Lower lobe of right lung (tissue), 2 donors: ENCODE measurements at places on chromosomes 7 and 10. TPM values are rescaled to one million over a fixed set of nuclear protein-coding genes. Genes with fewer than 3 reads are reported as not detected.

GRCh38 chr7:25314094-25314730 is 85.9 kb upstream of the NPVF start:
- no peaks in the 10 kb centered on the region for H3K36me3 ChIP-seq
- no peak for DNase-seq
- no peak overlapping the region for H3K4me3 ChIP-seq
- H3K27ac ChIP-seq = no peak overlapping the region
- H3K27me3 ChIP-seq = no peaks in the 10 kb centered on the region

Gene FGFBP3
- total RNA-seq = 0.77 TPM

Gene TMEM196
- not detected for total RNA-seq

DNA sequence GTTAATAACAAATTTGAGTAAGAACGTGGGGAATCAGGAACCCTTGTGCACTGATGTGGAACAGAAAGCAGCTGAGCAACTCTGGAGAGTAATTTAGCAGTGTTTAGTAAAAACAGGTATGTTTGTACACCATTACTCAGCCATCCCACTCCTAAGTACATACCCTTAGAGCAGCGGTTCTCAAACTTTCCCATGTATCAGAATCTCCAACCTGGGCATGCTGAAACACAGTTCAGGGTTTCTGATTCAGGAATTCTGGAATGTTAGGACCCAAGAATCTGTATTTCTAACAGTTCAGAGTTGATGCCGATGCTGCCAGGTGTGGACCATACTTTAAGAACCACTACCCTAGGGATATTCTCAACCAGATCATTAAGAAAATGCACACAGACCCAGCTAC is 5.1 kb downstream of the SGMS1 start:
- no peak overlapping the region for H3K27ac ChIP-seq
- no peaks in the 10 kb centered on the region for H3K36me3 ChIP-seq
- DNase-seq = no peak
- H3K4me1 ChIP-seq = peaks cover 11% of the 10 kb centered on the region

Gene ADAP1
- total RNA-seq = 33.9 TPM

Gene MEOX2
- total RNA-seq = 17.1 TPM

Gene C10orf105
- total RNA-seq = 0.32 TPM

Gene CALML5
- total RNA-seq = not detected

- no peaks in the 10 kb centered on the region for H3K36me3 ChIP-seq
- no peaks in the 10 kb centered on the region for H3K27me3 ChIP-seq
- peaks cover 4% of the 10 kb centered on the region for H3K4me1 ChIP-seq
- DNase-seq = no peak
- H3K27ac ChIP-seq = no peak overlapping the region
These were observed 102.8 kb downstream of the ARHGAP22 start for GRCh38 chr10:48501787-48502771.

DNA sequence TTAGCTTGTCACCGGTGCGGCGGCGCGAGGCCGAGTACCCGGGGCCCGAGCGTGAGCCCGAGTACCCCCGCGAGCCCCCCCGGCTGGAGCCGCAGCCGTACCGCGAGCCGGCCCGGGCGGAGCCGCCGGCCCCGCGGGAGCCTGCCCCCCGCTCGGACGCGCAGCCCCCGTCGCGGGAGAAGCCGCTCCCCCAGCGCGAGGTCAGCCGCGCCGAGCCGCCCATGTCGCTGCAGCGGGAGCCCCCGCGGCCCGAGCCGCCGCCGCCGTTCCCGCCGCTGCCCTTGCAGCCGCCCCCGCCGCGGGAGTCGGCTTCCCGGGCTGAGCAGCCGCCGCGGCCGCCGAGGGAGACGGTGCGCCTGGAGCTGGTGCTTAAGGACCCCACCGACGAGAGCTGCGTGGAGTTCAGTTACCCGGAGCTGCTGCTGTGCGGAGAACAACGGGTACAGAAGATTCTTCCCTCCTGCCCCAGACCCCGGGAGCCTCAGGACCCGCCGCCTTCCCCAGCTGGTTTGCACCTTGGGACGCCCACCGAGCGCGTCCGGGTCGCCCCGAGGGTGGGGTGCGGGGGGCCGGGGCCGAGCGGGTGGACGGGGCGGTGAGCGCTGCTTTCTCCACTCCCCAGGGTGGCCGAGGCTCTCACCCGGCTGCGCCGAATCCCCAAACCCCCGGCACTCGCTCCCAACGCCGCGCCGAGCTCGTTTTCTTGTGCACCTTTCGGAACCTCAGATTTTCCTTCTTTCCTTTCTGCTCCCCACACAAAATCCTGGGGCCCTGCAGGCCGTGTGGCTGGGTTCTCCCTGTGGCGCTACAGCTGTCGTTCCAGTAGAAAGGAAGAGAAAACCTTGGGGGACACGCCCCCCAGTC is 708 bp downstream of the UBN2 start:
- DNase-seq = peak; percentile 51
- no peaks in the 10 kb centered on the region for H3K27me3 ChIP-seq
- peak overlapping the region; percentile 94 for H3K4me3 ChIP-seq
- H3K4me1 ChIP-seq = peaks cover 21% of the 10 kb centered on the region

GRCh38 chr7:110921595-110922151 is 169.3 kb upstream of the LRRN3 start:
- no peak overlapping the region for H3K4me3 ChIP-seq
- H3K36me3 ChIP-seq = no peaks in the 10 kb centered on the region
- no peak for DNase-seq
- no peaks in the 10 kb centered on the region for H3K27me3 ChIP-seq
- no peaks in the 10 kb centered on the region for H3K4me1 ChIP-seq
- no peak overlapping the region for H3K27ac ChIP-seq

GRCh38 chr10:79438021-79438698 is 7.3 kb downstream of the ZCCHC24 start:
- H3K27me3 ChIP-seq = no peaks in the 10 kb centered on the region
- peaks cover 13% of the 10 kb centered on the region for H3K36me3 ChIP-seq
- peaks cover 63% of the 10 kb centered on the region for H3K4me1 ChIP-seq

Gene GTPBP4
- total RNA-seq = 28.9 TPM

Gene SPDYE5
- not detected for total RNA-seq

DNA sequence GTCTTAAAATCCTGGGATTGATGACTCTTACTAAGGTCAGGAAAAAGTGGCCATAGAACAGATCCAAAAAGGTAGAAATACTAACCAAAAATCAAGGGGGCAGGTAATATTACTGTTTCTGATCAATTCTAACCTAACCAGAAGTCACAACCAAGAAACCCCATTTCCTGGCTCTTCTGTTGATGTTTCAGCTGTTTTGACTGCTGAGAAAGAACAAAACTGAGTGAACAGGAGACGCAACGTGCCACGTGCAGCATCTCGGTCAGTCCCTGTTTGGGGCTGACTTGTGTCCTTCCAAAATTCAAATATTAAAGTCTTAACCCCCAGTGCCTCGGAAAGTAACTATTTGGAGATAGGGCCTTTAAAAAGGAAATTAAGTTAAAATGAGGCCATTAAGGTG is 56.8 kb downstream of the JAZF1 start:
- no peak overlapping the region for H3K27ac ChIP-seq
- no peak for DNase-seq
- no peaks in the 10 kb centered on the region for H3K36me3 ChIP-seq
- peaks cover under 1% of the 10 kb centered on the region for H3K4me1 ChIP-seq
- no peaks in the 10 kb centered on the region for H3K27me3 ChIP-seq

- peak overlapping the region; percentile 90 for H3K27ac ChIP-seq
- peak overlapping the region; percentile 15 for H3K4me3 ChIP-seq
- H3K27me3 ChIP-seq = no peaks in the 10 kb centered on the region
- H3K4me1 ChIP-seq = peaks cover 62% of the 10 kb centered on the region
These were observed 12.2 kb upstream of the PDK4 start for GRCh38 chr7:95608359-95609173.

DNA sequence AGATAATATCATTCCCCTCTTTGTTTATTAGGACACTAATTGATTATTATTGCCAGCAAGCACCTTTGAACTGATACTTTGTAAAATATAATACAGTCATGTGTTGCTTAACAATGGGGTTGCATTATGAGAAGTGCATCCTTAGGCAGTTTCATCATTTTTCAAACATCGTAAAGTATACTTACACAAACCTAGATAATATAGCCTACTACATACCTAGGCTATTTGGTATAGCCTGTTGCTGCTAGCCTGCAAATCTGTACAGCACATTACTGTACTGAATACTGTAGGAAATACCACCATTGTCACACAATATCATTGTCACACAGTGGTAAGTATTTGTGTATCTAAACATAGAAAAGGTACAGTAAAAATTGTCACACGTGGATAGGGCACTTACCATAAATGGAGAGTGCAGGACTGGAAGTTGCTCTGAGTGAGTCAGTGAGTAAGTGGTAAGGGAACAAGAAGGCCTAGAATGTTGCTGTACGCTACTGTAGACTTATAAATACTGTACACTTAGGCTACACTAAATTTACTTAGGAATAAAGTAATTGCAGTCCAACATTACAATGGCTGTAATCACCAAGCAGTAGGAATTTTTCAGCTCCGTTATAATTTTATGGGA is 70.7 kb downstream of the LCOR start:
- H3K27me3 ChIP-seq = no peaks in the 10 kb centered on the region
- no peak for DNase-seq
- no peak overlapping the region for H3K27ac ChIP-seq
- peaks cover 13% of the 10 kb centered on the region for H3K4me1 ChIP-seq
- H3K36me3 ChIP-seq = no peaks in the 10 kb centered on the region
- no peak overlapping the region for H3K4me3 ChIP-seq

Gene TRIL
- 6.4 TPM for total RNA-seq

Gene FASTK
- total RNA-seq = 54.4 TPM

- no peaks in the 10 kb centered on the region for H3K27me3 ChIP-seq
- H3K4me3 ChIP-seq = no peak overlapping the region
- no peaks in the 10 kb centered on the region for H3K36me3 ChIP-seq
- no peaks in the 10 kb centered on the region for H3K4me1 ChIP-seq
These were observed 87.1 kb downstream of the SLC16A9 start for GRCh38 chr10:59622320-59623132.

- peak overlapping the region; percentile 18 for H3K27ac ChIP-seq
- peak overlapping the region; percentile 35 for H3K4me3 ChIP-seq
- H3K36me3 ChIP-seq = no peaks in the 10 kb centered on the region
- H3K27me3 ChIP-seq = no peaks in the 10 kb centered on the region
- H3K4me1 ChIP-seq = peaks cover 18% of the 10 kb centered on the region
These were observed 194.8 kb downstream of the MAD1L1 start for GRCh38 chr7:2037808-2038522.

Gene SAMD9
- 24.3 TPM for total RNA-seq

DNA sequence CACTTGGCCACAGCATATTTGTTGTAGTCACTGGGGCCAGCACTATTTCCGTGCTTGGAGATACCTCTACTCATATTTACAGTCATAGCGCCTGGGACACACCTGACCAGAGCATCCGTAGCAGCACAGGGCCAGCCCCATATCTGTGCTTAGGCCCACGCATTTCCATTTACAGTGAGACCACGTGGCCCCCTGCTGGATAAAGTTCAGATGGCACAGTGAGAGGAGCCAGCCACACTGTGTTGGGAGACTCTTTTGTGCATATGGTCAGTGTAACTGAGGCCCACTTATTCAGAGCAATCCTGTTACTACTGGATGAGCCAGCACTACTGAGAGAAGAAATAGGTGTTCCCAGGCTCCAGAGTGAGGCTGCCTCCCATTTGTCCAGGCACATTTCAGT is 455.3 kb downstream of the REEP3 start:
- H3K27ac ChIP-seq = no peak overlapping the region
- no peaks in the 10 kb centered on the region for H3K27me3 ChIP-seq
- no peaks in the 10 kb centered on the region for H3K4me1 ChIP-seq
- DNase-seq = peak; percentile 53

DNA sequence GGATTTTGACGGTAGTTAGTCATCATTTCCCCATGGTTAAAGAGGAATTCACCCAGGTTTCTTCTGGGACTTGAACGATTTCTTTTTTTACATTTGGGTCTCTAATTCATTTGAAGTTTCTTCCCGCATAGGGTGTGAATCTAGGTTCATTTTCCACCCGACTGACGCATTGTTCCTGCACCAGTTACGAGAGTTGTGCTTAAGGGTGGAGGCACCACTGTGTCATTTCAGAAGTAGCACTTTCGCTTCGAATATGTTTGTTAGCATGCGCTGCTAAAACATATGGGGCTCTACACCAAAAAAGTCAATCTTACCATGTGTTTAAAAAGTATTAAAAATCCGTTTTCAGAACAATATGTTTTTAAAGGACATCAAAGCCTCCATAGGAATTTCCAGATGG is 140.3 kb downstream of the VIPR2 start:
- DNase-seq = no peak
- no peak overlapping the region for H3K27ac ChIP-seq
- no peak overlapping the region for H3K4me3 ChIP-seq
- no peaks in the 10 kb centered on the region for H3K4me1 ChIP-seq
- H3K27me3 ChIP-seq = no peaks in the 10 kb centered on the region

DNA sequence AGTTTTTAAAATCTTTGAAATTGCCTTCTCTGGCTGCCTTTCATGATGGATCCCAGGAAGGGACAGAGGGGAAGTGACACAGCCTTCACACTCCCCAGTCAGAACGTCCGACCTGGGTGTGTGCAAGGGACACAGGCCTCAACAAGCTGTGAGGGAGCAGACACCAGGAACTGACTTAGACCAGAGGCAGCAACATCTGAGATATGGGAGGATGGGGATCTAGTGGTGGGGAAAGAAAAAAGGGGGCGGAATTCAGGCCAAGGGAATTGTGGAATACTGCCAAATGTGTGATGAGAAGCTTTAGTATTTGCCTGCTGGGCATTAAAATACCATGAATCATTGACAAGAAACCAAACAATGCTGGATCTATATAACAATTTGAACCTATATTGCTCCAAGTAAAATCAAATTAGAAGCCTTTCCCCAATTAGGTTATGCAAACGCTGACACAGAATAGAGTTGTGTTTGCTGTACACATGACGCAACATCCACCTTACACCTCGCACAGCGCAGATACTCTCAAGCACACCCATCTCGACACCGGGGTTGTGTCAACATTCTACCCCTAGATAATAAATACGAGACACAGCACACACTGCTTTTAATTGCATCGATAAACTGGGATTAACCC is 17.2 kb upstream of the MNX1 start:
- H3K4me3 ChIP-seq = no peak overlapping the region
- H3K27me3 ChIP-seq = peaks cover 81% of the 10 kb centered on the region
- H3K4me1 ChIP-seq = no peaks in the 10 kb centered on the region
- no peak for DNase-seq
- no peak overlapping the region for H3K27ac ChIP-seq

GRCh38 chr7:138834583-138834982 is 36.6 kb upstream of the ATP6V0A4 start:
- H3K27ac ChIP-seq = no peak overlapping the region
- no peak overlapping the region for H3K4me3 ChIP-seq
- peaks cover 9% of the 10 kb centered on the region for H3K4me1 ChIP-seq
- no peaks in the 10 kb centered on the region for H3K27me3 ChIP-seq
- DNase-seq = no peak
- no peaks in the 10 kb centered on the region for H3K36me3 ChIP-seq

- no peak overlapping the region for H3K27ac ChIP-seq
- H3K4me1 ChIP-seq = peaks cover 32% of the 10 kb centered on the region
- no peak for DNase-seq
- no peak overlapping the region for H3K4me3 ChIP-seq
- H3K36me3 ChIP-seq = no peaks in the 10 kb centered on the region
- peaks cover 10% of the 10 kb centered on the region for H3K27me3 ChIP-seq
These were observed 58.5 kb downstream of the PWWP2B start for GRCh38 chr10:132455441-132455971.

DNA sequence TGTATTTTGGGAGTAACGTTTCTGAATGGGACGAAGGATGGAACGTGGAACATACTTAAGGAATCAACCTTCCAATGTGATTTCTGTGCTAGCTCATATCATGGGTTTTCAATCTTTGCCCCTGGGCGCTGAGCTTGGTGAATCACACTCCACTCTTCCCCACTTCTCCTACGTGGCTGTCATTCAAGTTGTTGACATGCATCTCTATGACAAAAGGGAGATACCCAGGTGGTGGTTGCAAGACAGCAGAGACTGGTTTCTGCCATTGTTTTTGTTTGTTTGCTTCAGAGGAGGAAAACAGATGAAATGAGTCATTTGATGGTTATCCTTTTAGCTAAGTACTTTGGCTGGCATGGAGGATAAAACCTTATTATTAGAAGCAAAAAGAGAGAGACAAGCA is 573.9 kb downstream of the GATA3 start:
- no peak overlapping the region for H3K27ac ChIP-seq
- H3K27me3 ChIP-seq = no peaks in the 10 kb centered on the region
- H3K4me3 ChIP-seq = no peak overlapping the region
